Caco-2 (cell line): ENCODE measurements at places on chromosomes 5 and 9.

- no peak for DNase-seq
These were observed 2.4 kb downstream of the ANXA6 start for GRCh38 chr5:151154931-151155774.

GRCh38 chr5:57185313-57185712, 11.5 kb downstream of the GPBP1 start:
- no peak for DNase-seq

DNA sequence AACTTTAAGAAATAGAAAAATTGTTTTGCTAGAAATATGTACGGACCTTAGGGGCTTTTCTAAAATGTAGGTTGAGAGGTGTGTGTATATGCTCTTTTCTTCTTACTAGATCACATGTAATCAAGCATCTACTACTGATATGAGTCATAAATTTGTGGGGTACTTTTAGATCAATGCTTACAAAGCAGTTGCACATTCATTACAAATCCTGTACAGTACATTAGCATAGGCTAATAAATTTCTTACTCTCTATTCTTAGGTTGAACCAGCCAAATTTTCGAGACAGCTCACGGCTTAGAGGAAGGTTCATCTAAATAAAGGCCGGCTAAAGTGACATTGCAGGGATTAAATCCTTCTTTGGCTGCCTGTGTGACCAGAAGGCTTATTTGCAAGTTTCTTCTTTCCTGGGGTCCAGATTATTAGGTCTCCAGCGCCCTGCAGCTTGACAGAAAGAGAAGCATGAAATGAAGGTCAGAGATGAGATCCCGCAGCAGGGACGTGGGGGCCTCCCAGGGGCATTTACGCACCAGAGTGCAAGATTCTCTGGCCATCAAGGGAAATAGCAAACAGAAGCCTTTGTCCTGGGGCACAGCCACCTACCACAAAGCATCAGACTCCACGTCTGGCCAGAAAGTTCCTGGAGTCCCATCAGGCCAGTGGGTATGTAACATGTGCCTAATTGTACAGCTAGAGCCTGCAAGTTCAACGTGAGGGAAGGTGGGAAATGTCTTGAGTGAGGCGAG, 53.0 kb downstream of the NIM1K start:
- DNase-seq = no peak

- no peak for DNase-seq
These were observed 19.8 kb downstream of the TRIP13 start for GRCh38 chr5:912280-913091.

GRCh38 chr5:89756955-89757354, 652.6 kb downstream of the CETN3 start:
- DNase-seq = no peak

GRCh38 chr5:143066556-143067281, 296.5 kb downstream of the ARHGAP26 start:
- DNase-seq = no peak

DNA sequence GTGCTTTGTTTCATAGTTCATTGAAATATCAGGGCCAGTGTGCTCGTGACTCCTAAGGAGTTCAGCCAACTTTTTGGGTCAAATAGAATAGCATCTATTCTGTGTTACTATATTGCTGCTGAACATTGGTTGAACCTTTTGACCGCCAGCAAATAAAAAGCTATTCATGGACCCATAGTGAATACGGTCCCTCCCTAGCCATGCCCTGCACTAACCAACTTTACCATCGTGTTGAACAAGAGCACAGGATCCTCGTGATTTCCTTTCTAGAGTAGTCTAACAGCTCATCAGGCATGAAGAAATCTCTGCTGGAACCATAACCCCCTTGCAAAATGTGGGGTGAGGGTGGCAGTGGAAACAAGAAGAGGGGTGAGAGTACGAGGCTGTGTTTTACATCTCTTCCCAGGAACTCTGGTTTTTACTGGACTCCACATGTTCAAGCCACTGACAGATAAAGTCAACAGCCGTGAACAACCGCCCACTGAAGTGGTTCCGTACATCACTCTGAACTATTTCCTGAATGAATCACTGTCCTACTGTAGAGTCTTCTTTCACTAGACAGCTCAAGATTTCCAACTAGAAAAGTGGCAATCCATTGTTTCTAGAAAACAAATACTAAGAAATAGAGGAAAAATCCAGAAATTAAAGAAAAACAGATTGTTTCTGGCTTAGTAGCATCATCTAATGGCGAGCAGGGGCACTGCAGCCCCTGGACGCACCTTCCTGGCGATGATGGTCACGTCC, 70.1 kb upstream of the SPATA31E1 start:
- DNase-seq = no peak

DNA sequence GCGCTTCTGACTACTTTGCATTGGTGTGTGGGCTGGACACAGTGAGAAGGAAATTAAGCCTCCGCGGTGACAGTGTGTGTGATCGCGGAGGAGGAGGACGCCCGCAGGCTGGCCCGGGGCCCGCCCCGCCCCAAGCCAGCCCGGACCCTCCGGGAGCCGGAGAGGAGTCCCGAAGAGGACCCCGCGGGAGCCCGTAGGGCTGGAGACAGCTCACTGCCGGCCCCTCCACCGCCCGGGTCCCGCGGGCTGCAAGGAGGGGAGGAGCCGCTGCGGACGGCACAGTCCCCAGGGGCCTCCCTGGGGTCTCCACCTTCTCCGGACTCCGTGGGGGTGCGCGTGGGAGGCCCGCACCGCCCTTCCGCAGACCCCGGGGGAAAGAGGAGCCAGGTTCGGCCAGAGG, 146.4 kb upstream of the ERCC6L2 start:
- DNase-seq = no peak

GRCh38 chr9:76573905-76574760, 115.2 kb downstream of the GCNT1 start:
- no peak for DNase-seq

GRCh38 chr9:69743930-69744329, 15.9 kb downstream of the PTAR1 start:
- DNase-seq = no peak

GRCh38 chr5:131379723-131380122, 115.9 kb downstream of the CDC42SE2 start:
- no peak for DNase-seq

DNA sequence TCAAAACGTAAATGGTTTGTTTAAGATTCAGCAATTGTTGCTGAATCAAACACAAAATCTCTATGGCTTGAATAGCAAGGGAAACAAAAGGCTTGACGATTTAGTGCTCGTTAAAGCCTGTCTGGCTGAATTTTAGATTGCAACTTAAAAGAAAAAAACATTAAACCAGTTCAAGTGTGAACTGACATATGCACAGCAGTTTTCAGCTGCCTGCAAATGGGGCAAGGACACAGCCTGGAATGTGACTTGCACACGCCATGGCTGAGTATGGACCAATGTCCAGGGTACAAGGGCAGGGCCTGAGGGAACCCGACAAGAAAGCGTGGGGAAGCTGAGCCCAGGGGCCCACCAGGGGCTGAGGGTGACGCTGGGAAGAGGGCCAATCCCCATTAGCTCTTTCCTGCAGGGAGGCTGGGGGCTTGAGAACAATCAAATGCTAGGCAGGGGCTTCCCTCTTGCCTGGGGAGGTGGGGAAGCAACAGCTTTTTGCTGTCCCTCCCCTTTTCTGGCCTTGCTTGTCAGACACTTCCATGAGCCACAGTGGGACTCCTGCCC, 89.6 kb upstream of the LRRTM2 start:
- peak; percentile 39 for DNase-seq

DNA sequence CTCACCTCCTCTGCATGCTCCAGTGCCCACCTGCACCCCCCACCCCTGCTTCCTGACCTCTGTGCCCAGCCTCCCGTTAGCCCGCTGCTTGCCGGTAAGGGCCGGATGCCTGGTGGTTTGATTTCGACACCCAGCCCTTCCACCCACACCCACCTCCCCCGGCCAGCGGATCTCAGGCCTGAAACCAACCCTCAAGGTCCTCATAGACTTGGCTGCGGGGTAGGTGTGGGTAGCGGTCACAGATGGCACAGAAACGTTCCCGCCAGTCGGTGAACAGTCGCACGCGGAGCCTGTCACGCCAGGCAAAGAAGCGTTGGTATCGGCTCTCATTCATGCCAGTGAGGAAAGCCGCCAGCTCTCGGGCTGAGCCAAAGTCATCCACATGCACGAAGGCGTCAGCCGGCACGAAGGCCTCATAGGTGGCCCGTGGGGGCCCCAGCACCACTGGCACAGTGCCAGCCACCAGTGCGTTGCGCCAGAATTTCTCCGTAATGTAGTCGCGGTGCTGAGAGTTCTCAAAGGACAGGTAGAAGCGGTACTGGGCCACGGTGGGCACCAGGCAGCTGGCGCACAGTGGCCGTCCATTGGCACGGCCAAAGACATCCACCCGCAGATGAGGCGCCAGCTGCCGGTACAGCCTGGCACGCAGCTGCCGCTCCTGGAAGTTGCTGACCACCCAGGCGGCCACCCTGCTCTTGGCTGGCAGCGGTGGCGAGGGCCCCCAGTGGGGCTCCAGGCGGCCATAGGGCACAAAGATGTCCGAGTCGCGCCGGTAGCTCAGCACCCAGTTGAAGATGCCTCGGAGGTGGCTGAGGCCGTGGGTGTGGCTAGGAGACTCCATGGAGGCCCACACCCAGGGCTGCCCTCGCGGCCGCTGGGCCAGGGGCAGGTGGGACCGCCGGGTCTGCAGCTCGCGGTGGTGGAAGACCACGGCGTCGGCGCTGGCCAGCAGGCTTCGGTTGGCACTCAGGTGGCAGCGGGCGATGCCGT, 1.1 kb downstream of the FUT7 start:
- no peak for DNase-seq

GRCh38 chr5:10360686-10361085, 7.2 kb downstream of the MARCHF6 start:
- DNase-seq = no peak

DNA sequence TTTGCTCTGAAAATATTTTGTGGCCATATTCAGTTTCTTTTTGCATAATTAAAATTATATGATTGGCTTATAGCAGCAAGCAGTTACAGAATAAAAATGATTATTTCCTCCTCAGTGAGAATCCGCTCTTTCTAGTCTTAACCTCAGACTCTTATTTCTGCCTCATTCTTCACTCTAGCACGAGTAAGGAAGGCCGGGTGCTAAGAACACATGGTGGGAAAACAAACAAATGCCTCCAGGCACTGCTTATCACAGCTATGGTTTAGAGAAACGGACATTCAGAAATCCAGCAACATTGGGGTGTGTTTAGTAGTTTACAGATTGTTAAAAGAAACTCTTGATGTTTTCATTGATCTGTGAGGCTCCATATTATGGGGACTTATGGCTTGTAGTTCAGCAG, 168.7 kb downstream of the KDM4C start:
- DNase-seq = no peak

GRCh38 chr5:157670662-157671591, at the start of gene C5orf52:
C5orf52 (plus strand) TSS chr5:157671533; CDS start chr5:157671615, 82 bp downstream.
- peak; percentile 58 for DNase-seq

DNA sequence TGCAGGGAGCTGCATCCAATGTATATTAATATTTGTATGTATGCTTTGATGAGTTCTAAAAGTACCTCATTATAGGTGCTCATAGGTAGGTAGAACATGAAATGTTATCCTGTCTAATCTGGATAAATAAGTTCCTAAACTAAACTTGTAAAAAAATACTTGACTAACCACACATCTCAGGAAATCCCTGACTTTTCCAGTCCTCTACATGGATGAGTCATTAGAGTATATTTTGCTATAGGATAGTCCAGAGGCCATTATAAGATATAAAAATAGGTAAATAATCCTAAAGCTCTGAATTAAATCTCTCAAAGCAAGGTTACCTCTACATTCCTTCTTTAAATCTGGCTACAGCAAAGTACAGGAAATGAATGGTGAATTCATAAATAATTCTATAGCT, 404.3 kb downstream of the RAB3C start:
- DNase-seq = no peak

DNA sequence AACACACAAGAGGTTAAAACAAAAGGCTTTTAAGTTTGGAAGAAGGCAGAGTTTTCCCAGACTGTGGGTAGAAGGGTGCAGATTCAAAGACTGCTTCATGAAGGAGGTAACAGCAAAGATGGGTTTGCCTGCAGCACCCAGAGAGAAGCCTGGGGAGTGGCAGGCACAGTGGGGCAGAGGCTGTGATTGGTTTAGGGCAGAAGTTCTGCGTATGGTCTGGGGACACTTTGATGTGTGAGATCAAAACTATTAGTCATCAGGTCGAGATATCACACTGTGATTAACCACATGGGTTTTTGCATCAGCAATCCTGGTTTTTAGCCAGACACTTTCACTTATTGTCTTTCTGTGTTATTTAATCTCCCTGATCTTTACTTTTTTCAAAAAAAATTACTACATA, 188.8 kb upstream of the GLRA1 start:
- DNase-seq = no peak

DNA sequence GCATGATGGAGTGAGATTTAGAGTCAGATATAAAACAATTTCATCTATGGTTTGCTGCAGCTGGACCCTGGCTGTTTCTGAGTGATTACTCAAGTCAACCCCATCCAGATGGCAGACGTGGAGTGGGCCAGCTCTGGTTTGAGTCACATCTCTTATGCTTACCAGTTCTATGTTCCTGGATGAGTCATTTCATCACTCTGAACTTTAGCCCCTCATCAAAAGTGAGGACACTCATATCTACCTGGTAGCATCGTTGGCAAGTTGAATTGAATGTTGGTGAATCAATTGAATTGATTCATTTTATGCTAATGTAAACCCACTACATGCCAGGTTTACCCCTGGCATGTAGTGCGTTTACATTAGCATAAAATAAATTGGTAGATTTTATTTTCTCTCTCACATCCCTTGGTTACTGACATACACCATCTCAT, 176.4 kb downstream of the FGF18 start:
- DNase-seq = no peak

GRCh38 chr9:72633966-72634365, 112.6 kb downstream of the TMC1 start:
- DNase-seq = no peak

DNA sequence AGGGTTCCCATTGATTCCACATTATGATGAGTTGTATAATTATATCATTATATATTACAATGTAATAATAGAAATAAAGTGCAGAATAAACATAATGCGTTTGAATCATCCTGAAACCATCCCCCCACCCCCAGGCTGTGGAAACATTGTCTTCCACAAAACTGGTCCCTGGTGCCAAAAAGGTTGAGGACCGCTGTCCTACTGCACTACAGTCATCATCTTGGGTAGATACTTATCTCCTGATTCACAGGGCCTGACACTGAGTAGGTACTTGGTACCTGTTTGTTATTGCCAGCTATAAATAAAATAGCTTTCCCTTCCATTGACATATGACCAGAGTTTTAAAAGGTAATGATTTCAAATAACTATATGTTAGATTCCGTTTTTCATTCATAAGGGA, 25.6 kb downstream of the ANP32B start:
- DNase-seq = no peak
